ENCODE measurements at places on chromosomes 2 and 18.

- no peak for DNase-seq
Measured at GRCh38 chr2:15313657-15314056, 247.5 kb downstream of the NBAS start.

GRCh38 chr2:159591221-159591620, 25.1 kb downstream of the BAZ2B start:
- DNase-seq: no peak

GRCh38 chr2:146659976-146660375, 1184.9 kb upstream of the ACVR2A start:
- DNase-seq: no peak

GRCh38 chr2:23375448-23375847, 9.5 kb upstream of the KLHL29 start:
- DNase-seq: no peak

DNA sequence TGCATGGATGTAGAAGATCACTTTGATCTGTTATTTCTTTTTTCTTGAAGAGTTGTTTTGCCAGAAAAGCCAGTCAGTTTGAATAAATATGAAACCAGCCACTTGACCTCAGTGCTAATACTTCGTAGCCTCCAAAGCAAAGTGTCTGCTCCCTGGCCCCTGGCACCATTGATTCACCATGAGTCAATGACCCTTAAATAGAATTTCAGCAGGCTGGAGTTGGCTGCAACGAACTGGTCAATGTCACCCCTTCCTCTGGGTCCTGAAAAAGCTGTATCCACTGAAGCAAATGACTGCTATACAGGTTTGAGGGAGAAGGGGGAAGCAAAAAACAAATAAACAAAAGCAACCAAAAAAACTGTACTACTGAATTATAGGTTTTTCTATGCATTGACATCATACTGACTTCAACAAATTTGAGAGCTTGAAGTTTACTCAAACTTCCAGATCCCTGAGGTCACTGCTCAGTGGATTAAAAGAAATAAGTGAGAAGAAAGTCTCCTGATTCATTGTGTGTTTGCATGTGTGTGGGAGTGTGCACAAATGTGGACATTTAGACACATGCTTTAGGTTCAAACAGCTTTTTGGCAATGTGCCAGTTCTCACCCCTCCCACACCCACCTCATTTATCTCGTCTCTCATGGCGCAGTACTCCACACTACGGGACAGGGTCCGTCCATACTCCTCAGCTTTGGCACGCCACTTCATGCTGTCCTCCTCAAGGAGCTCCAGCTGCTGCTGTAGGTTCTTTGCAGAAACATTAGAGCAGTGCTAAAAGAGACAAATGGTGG, 58.1 kb upstream of the TTN start:
- no peak for DNase-seq

DNA sequence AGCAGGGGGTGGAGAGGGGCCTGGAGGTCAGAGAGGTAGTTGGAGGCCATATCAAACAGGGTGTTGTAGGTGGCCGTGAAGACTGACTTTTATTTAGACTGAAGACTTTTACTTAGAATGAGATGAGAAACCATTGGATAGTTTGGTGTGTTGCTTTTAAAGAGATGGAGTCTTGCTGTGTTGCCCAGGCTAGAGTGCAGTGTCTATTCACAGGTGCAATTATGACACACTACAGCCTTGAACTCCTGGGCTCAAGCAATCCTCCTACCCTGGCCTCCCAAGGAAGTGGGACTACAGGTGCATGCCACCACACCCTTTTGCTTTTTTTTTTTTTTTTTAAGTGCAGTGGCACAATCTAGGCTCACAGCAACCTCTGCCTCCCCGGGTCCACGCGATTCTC, 2.5 kb upstream of the LRPPRC start:
- no peak for DNase-seq

DNA sequence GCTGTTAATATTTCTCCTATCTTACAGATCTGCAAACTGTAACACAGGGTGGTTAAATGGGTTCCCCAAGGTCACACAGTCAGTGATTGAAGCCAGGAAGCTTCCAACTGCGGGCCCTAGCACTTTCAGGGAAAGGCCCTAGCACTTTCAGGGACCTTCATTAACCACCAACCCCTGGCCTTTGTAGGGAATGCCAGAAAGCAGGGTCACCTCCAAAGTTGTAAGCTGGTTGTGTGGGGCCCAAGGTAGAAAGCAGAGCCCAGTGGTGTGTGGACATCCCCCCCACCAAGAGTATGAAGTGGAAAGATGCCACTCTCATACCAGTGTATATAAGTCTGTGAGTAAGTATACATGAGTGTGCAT, 4.4 kb downstream of the DLX2 start:
- DNase-seq: no peak

- no peak for DNase-seq
Measured at GRCh38 chr18:51006948-51007789, 22.8 kb upstream of the SMAD4 start.

Data from NCI-H460 (cell line).